ENCODE measurements at places on chromosomes 12 and 14.

DNA sequence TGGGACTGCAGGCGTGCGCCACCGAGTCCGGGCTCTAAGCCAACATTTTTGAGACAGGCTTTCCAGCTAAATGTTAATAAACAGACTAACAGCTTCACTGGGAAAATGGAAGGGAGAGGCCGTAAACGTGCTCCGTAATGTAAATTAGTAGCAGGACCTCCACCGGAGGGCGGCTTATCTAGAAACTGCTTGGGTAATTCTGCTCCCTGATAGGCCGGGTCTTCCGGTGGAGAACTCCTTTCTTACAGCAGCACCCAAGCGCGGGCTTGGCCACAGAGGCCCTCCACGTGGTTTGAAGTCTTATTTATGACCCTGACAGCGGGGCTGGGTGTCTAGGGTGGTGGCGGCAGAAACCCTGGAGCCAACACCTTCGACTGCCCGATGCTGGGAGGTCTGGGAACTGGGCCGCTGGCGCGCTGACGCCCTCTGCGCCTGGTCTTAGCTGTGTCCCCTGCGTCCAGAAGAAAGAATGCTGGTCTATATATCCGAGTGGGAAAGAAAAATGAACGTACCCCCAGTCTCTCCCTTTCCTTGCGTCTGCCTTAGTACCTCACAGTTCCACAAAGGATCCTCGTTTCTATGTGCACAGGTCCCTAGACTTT is 1.7 kb downstream of the DPPA3 start:
- no peak for DNase-seq

- no peak for DNase-seq
Measured at GRCh38 chr12:85356596-85357385, 76.8 kb downstream of the ALX1 start.

GRCh38 chr14:90805662-90806540 is 10.3 kb downstream of the TTC7B start:
- DNase-seq = no peak

- DNase-seq = no peak
Measured at GRCh38 chr12:25992026-25992782, 33.7 kb downstream of the RASSF8 start.

DNA sequence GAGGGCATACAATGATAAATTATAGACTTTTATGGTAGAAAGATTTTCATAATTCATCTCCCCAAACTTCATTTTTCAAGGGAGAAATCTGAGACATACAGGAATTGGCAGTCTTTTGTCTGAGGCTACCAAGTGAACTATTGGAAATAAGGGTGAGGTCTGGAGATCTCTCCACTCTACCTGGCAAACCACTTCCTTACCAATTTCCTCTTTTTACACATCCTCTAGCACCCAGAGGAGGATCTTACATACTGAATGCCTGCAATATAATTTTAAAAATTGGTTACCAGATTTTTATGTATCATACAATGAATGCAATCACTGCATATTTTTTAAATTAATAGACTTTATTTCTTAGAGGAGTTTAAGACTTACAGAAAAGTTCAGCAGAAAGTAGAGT is 6.6 kb downstream of the PDE6H start:
- DNase-seq = no peak

DNA sequence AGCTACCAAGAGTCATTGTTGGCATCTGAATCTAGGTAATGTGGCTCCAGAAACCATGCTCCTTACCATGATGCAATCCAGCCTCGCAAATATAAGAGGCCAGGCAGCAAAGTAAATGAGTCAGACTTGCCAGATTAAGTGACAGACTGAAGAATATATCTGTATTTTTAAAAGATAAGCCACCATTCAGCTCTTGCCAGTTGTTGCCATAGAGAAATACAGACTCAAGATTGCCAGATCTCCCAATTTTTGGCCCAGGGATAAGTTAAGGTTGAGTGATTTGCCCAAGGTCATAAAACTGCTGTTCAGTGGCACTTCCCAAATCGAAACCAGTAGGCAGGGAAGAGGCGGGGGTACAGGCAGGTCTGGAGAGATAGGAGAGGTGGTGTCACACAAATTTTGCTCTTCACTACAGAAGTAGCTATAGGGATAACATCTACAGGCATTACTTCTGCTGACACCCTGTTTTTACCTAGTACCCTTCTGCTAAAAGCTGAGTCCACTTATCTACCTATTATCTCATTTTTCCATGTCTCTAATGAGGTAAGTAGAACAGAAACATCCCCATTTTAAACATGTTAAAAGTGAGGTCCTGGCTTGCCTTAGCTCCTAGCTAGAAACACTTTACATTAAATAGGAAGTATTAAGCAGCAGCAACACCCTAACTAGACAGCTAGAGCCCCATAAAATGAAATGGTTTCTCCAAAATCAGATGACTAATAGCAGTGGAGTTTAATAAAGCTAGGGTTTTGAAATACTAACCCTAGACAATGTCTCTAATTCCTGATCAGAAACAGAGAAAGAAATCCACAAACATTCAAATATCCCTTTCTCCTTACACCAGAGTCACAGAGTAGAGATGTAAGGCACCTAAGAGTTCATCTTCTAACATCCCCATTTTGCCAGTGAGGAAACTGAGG is 19.5 kb downstream of the DCAF5 start:
- no peak for DNase-seq

- no peak for DNase-seq
Measured at GRCh38 chr12:49546481-49546880, 7.7 kb downstream of the KCNH3 start.

DNA sequence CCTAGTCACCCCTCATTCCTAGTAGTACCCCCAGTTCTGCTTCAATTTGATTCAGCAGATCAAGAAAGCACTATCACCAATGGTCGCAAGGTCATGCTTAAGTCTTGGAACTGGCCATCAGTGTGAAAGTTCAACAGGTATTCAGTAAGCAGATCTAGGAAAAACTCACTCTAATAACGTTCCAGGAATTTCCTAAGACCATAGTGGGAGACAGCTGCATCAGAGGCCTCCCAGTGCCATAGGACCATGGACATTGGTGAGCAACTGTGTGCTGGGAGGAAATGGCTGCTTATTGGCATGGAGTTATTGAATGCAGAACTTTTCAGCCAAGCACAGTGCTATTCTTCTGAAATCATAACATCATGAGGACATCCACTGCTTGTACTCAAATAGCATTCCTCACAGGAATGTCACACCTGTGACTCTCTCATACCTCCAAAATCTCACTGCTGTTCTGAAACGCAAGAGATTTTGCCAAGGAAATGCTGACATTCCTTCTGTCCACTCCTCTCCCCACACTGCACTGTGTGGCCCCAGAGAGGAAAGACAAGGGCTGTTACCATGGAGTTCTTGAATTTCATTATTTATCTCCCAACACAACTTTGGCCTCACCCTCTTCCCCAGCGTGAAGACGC is 30.9 kb upstream of the MDM2 start:
- DNase-seq = no peak

GRCh38 chr12:8572507-8572906 is 31.8 kb upstream of the CLEC4E start:
- DNase-seq = no peak

DNA sequence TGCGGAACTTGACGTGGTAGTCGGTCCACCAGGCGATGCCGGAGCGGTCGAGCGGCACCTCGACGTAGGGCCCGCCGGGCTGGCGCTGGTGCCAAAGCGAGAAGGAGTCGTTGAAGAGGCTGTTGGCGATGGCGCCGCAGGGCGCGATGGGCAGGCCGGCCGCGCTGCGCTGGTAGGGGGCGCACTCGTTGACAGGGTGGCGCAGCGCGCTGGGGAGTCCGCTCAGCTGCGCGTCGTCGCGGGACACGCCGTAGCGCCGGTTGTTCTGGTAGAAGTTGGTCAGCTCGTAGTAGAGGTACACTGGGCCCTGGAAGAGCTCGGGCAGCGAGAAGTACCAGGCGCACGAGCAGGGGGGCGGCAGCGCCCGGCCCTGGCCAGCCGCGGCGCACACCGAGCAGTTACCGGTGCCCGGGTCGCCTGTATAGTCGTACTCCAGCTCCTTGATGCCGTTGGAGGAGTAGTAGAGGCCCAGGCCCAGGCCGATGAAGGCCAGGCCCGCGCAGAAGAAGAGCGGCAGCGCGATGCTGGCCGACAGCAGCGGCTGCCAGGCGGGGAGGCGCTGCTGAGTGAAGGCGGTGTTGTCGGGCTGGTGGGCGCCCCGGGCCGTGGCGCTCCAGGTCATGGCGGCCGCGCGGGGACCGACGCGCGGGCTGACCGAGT is 482 bp downstream of the TMEM30B start:
- DNase-seq = peak; percentile 71

DNA sequence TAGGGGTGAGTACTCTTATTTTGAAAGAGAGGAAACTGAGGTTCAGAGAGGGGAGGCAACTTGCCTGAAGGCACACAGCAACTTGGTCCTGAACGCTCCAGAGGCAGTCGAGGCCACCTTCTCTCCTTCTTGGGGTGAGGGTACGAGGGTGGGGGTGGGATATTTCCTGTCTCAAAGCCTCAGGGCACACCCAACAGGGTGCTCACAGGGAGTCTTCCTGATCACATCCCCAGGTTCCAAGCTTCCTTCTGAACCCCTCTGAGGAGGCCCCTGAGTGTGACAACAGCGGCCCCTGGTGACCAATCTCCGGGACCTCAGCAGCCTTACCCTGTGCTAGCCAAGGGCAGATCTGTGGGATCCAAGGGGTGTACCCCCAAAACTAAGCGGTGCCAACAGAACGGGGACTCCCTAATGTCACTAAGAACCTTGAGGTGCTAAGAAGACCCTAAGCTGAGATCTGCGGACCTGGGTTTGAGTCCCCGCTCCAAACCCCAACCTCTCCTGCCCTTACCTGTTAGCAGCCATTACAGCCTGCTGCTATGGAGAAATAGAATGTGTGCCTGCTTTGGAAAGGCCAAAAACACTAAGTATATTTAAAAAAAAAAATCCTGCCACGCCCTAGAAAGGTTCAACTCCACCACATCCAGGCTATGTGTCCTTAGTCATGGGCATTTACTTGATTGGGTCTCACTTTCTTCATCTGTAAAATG is 57.9 kb downstream of the TRPV4 start:
- peak; percentile 48 for DNase-seq

DNA sequence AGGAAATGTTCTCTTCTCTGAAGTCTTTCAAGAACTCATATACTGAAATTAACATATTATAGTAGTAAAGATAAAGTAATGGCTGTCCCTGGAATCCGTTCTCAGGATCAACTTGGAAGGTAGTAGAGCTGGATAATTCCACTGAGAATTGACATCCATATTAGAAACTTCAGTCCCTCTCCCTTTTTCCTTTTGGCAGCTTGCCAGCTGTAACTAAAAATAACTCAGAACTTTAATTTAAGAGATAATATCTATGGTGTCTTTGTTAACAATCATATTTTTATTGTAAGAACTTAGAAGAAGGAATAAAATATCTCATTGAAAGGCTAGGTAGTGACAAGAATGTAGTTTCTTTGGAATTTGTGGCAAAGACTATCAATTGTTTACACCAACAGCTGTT is 61.4 kb upstream of the PLEKHA5 start:
- no peak for DNase-seq

GRCh38 chr12:64824500-64825142 is at the start of gene TBC1D30:
Gene TBC1D30, plus strand, starts transcription at chr12:64824647. Its CDS starts 233 bp downstream, at chr12:64824880.
- peak; percentile 86 for DNase-seq

- DNase-seq = no peak
Measured at GRCh38 chr12:12210983-12211382, 55.9 kb downstream of the LRP6 start.

Measured in NCI-H345 (cell line).